ENCODE measurements at places on chromosomes 11 and 22. TPM values are rescaled to one million over a fixed set of nuclear protein-coding genes. Genes with fewer than 3 reads are reported as not detected.

NLRP6 gene
- not detected for polyA plus RNA-seq

DNA sequence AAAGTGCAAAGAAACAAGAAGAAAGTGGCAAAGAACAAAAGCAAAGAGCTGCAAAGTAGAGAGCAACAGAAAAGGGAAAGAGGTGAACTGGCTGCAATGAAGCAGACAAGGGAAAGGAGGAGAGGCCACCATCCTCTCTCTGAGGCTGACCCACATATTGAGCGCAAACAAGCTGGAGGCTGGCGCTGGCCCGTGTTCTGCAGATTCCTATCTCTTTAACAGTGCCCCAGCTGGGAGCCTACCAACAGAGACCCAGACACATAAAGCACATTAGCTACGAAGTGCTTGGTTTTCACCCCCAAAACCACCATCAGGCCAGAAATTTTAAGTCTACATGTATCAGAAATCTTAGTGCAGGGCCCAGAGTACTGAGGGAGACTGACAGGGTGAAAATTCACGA is 17.6 kb downstream of the NCAPD3 start:
- DNase-seq, result no peak

DNA sequence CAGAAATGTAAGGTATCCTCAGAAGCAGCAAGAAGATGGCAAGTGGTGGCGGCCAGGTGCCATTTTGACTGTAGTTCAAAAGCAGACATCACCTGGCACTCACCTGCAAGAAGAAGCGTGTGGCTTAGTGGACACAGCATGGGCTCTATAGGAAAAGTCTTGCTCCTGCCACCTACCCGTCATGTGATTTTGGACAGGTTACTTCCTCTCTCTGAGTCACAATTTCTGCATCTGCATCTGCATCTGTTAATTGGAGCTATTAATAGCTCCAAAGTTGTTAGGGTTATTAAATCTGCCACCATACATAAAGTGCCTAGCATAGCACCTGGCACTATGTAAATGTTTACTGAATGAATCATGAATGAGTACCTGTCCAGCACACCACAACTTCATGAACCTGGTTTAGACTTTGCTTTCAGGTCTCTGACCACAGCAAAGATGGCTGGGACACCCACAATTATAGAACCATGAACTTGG is 16.8 kb downstream of the RAB30 start:
- DNase-seq, result no peak

ANGPTL5 gene
- not detected for polyA plus RNA-seq

RTN4R gene
- 4.6 TPM for polyA plus RNA-seq

DNA sequence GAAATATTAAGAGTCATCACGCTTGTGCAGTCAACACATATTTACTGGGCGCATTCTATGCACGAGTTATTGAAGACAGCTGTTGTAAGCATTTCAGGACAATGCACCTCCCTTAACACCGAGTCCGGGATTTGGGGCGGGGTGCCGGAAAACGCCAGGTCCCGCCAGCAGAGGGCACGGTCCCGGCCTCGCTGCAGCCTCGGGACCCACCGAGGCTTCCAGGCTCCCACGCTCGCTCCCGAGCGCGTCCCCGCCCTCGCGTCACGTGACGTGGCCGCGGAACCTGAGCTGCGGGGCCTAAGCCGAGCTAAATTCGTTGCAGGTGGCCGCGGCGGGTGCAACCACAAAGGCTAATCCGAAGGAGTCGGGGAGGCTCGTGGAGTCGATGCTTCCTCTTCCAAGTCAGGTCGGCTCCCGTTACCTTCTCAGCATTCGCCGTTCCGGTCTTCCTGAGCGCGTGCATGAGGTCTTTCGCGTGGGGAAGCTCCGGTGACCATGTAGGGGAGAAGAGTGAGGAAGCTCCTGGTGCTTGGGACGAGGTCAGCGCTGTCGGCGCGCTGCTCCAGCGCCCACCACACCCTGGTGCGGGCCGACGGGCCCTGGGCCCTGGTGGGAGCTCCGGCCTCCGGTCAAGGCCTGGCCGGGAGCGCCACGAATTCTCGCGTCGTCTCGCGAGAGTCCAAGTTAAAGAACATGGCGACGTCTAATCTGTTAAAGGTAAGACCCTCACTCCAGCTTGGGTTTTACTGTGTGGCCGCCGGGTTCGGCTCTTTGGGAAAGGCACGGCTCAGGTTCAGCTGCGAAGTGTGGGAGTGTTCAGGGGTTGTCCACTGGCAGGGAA is at the start of gene CUL5:
TSS of gene CUL5 (plus strand) at position 243 of the 841 bp plus-strand sequence. CDS start at position 694, 451 bp downstream.
- DNase-seq, result peak; percentile 95

FAM83F gene
- polyA plus RNA-seq, result 0.21 TPM

- peak; percentile 27 for DNase-seq
Observed at GRCh38 chr11:124656774-124657630, 16.5 kb downstream of the SIAE start.

- DNase-seq, result no peak
Observed at GRCh38 chr11:2803186-2804091, 82.1 kb downstream of the CDKN1C start.

DNA sequence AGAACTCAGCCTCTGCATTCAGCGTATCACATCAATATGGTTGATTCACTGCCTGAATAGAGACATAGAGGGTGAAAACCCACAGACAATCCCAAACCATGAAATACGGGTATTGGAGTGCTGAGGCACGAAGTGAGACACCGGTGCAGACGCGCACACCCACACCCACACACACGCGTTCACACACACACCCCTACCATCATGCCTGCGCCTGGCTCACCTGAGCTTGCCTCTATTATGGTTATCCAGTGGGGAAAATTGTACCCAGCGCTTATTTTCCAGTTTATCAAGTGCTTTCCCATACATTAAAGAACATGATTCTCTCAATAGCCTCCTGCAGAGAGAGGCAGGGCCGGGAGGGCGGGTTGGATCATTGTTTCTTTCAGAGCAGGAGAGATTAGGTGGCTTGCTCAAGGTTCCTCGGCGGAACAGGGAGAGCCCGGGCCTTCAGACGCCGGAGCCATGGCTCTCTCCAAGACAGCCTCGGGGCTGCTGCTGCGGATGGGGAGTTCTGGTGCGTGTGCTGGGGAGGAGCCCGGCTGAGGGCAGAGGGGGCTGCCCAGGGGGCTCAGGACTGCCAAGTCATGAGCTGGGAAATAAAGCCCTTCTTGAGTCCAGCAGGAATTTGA is 78.9 kb upstream of the THY1 start:
- DNase-seq, result no peak

AMOTL1 gene
- 67.9 TPM for polyA plus RNA-seq

DNA sequence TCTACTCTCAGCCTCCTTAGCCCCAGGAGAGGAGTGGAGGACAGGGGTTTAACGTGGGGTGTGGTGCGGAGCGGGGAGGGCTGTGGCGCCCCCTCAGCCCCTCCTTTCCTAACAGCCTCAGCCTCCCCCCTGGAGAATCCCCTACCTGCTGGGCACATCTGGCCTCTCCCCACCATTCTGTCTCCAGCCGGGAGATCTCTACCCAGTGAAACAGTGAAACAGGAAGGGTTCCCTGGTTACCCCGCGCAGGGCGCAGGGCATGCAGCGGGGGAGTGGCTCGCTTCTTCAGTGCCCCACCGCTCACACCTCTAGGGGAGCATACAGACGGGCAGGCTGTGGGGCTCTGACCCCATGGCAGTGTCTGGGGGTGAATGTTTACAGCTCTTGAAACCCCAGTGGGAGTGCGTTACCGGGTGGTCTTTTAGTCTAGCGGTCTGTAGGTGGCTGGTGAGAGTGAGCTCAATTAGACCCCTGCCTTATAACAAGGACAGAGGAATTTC is 54.7 kb upstream of the CCDC188 start:
- DNase-seq, result no peak

DNA sequence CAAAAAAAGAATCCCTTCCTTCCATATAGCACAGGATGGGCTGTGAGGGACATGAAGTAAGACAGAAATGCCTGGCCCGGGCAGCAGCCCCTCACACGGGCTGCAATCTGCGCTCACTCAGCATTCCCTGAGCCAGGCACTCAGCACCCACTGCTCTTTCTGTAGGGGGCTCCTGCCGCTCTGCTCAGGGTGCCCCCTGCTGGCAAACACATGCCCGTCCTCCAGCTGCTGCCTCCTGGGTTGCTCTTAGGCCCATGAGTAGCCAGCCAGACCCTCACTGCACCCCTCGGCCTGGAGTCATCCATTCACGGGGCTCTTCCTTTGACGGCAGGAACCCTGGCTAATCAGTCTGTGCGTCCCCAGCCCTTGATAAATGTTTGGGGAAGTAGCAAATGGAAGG is 6.9 kb downstream of the MCAT start:
- DNase-seq, result peak; percentile 82

ARL2 gene
- 42.2 TPM for polyA plus RNA-seq

PITPNM1 gene
- polyA plus RNA-seq, result 28.7 TPM

DNA sequence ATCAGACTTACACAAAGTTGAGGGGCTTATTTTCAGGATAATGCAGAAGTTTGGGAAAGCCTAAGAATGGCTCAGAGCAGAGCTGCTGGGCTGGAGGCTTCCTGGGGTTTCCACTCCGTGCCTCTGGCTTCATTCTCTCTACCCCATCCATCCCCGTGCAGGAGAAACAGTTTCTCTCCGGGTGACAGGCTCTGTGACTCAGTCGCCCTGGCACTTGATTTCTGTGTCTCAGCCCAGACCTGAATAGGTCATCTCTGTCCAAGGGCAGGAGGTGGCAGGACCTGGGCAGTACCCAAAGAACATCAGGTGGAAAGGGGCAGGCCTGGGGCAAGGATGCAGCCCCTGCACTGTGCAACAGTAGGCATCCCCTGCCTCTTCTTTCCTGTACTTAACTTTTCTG is 38.4 kb upstream of the RTL6 start:
- no peak for DNase-seq

OR52E8 gene
- not detected for polyA plus RNA-seq

DNA sequence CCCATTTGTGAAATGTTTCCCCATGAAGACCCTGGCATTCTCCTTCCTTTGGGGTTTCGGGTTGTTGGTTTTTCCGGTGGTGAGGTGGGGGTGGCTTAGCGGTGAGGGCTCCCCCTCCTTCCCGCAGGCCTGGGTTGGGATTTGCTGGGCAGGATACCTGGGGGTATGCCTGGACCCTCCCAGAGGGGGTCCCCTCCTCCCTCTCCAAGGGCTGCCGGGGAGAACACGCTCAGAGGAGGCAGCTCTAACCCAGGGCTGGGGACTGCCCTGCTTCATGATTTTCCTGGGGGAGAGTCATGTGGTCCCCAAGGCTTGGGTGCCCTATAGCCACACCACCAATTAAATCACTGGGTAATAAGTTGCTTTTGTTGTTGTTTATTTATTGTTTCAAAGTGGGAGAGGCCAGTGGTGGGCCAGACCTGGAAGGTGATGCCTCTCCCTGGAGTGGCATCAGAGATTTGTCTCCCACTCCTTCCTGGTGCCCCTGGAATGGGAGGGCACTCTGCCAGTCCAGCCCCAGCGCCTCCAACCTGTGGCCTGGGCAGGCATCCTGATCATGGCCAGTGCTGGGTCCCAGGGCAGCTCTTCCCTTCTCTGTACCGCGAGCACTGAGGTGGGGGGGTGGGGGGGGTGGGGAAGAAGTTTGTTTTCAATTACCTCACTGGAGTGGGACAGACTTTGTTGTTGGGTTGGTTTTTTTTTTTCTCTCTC is 1.3 kb upstream of the CLCF1 start:
- no peak for DNase-seq

GRCh38 chr11:74330075-74330858 is 18.8 kb upstream of the P4HA3 start:
- DNase-seq, result no peak

NOX4 gene
- 3.1 TPM for polyA plus RNA-seq

All from left lung (tissue), 14 donors.